Activated CD4-positive, alpha-beta T cell treated with anti-CD3 and anti-CD28 coated beads, Interleukin-2, Interleukin-6, amounts not matched to agents 100 ng/mL and 50 ng/mL, durations not matched to agents 16 hours and 8 hours (primary cell): ENCODE measurements at places on chromosomes 16 and 17.

DNA sequence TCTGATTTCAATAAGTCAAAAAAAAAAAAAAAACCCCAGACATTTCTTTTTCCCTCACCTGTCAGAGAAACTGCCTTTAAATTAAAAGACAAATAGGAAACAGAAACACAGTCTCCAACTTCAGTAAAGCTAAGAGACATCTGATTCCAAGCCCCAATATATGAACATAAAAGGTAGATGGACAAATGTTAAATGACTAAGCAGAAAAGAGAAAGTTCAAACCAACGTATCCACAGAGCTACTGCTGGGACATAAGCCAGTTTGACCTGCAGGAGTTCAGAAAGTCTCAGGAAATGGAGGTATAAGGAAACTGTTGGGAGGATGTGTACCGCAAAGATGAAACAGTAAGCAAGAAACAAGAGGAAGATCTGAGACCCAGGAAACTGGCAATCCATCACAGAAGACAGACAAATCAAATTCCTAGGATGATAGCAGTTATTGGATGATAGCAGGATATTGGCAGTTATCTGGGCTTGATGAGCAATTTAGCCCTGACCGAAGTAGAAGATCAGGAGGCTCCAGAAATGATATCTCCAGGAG, 135.0 kb downstream of the BRIP1 start:
- DNase-seq: no peak

DNA sequence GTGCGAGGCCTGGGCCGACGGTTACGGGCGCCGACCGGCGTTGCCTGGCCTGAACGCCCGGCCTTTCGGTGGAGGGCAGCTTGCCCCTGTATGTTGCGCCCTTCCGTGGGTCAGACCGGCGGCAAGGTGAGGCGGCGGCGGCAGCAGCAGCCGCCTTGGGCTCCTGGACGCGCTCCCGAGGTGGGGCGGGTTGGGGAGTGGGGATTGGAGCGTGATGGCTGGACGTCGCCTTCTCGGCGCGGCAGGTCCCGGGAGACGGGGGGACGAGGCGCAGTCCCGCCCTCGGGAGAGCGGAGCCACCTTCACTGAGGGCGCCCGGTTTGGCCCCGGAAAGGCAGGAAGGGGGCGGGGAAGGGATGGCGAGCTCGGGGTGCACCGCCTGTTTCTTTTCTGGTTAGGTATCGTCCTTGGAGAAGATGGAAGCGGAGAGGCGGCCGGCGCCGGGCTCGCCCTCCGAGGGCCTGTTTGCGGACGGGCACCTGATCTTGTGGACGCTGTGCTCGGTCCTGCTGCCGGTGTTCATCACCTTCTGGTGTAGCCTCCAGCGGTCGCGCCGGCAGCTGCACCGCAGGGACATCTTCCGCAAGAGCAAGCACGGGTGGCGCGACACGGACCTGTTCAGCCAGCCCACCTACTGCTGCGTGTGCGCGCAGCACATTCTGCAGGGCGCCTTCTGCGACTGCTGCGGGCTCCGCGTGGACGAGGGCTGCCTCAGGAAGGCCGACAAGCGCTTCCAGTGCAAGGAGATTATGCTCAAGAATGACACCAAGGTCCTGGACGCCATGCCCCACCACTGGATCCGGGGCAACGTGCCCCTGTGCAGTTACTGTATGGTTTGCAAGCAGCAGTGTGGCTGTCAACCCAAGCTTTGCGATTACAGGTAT, 671 bp downstream of the DGKE start:
- DNase-seq: peak; percentile 76

DNA sequence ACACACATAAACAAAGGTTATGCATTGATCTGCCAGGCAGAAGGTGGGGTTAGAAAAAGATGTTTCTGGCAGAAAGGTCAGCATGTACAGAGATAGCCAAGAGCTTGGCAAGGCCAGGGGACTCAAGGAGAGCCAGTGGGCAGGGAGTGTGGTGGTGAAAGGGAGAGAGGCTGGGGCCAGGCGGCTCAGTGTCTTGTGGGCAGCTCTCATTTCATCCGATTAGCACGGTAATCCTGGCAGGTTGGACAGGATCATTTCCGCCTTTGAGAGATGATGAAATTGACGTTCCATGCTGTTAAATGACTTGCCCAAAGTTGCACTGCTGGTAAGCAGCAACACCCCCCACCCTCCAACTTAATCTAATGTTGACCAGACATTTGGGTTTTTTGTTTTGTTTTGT, 3.6 kb downstream of the CHD9 start:
- DNase-seq: no peak

DNA sequence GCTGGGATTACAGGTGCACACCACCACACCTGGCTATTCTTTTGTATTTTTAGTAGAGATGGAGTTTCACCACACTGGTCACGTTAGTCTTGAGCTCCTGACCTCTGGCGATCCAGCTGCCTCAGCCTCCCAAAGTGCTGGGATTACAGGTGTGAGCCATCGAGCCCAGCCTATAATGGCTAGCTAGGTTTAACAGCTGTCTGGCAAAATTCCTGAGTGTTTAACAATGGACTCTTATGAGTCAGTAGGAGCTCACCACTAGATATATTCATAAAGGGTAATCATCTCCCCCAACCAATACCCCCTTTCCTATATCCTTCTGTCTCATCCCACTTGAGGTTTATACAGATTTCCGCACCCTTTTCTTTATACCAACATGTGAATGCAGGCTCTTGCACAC, 91.5 kb upstream of the CDH13 start:
- no peak for DNase-seq

DNA sequence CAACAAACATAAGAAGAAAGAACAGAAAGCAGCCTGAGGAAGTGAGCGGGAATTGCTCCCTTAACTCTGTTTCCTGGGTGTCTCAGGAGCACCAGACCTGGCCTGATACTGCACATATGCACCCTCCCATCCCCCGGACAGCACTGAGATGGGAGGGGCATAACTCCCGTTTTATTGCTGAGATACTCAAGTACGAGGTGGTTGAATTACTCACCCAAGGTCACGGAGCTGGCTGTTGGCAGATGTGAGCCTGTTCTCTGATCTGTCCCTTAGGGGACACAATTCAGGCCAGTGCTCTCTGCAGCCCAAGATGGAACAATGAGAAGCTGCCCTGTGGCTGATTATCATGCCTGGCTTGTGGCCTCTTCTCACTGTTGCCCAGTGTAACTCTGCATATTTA, 9.1 kb upstream of the MED9 start:
- DNase-seq: no peak

DNA sequence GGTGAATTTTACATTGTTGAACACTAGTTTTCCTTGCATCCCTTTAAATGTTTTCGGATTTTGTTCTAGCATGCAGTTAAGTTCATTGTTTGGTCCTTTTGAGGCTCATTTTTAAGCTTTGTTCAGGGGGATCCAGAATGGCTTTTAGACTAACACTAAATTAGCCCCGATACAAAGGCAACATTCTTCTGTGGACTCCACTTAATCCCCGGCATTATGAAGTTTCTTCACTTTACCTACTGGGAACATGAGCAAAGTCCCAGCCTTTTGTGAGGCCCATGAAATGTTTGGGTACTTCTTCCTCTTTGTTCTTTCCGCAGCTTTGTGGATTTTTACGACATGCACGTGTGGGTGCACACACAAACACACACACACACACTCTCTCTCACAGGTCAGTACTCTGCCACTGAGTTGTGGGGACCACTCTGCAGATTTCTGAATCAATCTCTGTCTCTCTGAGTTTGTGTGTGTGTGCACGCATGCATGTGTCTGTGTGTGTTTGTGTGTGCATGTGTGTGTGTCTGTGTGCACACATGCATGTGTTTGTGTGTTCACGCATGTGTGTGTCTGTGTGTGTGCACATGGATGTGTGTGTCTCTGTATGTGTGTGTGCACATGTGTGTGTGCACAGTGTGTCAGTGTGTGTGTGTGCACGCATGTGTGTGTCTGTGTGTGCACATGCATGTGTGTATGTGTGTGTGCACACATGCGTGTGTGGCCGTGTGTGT, 240.4 kb upstream of the TNRC6C start:
- no peak for DNase-seq

- DNase-seq: no peak
Observed at GRCh38 chr17:51650202-51650601, 389.9 kb downstream of the UTP18 start.

DNA sequence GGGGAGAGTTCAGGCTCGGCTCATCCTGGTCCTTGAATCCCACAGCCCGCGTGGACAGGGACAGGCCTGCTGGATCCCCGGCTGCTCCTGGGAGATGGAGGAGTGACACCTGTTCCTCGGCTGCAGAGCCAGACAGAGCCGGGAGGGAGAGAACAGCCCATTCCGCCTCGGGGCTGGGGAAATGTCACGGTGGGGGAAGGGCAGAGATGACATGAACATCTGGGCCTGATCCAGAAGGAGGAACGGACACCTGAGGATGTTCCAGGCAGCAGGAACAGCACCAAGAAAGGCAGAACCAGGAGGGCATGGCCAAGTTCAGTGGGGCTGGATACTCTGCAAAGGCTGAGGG, 2.1 kb downstream of the ZNF764 start:
- DNase-seq: no peak

DNA sequence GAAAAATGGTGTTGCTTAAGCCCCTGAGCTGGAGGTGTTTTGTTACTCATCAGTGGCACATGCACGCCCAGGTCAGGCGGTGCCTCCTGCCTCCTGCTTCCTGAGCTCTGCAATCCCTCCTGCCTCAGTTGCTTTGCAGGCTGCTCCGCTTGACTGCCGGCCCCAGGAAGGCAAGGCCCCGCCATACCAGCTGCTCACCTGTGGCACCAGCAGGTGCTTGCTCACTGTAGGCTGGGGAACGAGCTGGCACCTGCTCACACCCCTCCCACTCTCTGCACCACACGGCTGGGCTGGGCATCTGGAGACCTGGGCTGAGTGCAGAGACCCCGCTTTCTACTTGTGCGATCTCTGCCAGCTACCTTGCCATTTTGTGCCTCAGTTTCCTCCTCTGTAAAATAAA, 200.2 kb downstream of the RBFOX3 start:
- no peak for DNase-seq

DNA sequence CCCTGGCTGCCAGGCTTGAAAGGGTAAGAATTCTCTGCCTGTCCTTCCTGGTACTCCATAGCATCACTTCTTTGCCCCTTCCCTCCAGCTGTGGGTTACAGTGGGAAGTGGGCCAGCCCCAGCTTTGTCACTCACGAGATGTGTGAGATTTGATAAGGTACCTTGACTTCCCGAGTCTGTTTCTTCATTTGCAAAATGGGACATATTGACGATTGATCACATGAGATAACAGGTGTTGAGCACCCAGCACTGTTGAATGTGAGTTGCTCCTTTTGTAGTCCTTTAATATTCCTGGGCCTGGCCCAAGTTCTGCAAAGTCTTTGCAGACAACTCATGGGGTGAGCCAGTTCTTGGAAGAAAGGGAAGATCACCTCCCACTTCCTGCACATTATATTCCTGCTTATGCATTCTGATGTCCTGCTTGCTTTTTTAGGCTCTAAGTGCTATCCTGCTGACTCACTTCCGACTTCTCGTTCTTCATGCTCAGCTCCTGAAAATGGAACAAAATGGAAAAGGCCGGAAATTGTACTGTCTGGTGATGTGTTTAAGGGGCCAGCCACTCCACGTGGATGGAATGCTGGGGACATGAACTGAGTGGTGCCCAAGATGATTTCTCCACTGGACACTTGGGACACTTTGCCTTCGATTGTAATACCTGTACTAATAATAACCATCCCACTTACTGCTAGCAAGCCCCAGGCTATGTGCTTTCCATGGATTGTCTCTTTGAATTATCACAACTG, 8.3 kb upstream of the NLK start:
- DNase-seq: no peak
